ENCODE measurements at places on chromosomes 5 and 9. TPM values are rescaled to one million over a fixed set of nuclear protein-coding genes. Genes with fewer than 3 reads are reported as not detected.

GRCh38 chr9:136089697-136090045 is 5.4 kb downstream of the NACC2 start:
- DNase-seq: no peak

DNA sequence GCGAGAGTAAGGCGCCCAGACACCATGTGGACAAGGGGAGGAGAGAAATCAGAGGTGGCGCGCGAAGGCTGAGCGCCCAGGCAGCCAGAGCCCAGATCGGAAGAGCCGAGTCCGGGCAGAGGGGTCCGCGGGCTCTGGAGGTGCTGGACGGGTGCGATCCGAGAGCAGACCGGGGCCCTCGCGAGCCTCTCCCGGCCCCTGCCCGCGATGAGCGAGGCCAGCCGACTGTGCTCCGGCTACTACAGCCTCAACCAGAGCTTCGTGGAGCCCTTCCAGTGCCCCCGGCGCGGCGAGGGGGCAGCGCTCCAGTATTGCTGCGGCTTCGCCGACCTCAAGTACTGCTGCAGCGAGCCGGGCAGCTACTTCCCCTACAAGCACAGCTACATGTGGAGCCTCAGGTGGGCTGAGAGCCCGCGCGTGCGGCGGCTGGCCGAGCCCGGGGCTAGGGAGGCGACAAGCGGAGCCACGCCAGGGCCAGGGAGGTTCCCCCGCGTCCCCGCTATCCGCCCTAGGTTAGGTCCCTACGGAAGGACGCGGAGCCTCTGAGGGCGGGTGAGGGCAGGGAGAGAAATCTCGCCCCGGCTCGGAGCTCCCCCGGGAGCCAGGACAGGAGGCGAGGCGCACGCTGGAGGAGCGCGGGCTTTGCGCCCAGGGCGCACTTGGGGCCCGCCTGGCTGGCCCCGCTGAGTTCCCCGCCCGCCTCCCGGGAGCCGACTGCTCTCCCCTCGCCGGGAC is at the start of gene SHISAL2B:
Gene SHISAL2B, plus strand, starts transcription at position 87 of the 735 bp plus-strand sequence. Its CDS starts 121 bp downstream, at position 208.
- peak; percentile 49 for DNase-seq

- DNase-seq: peak; percentile 86
Measured at GRCh38 chr9:125374443-125375309, 113.0 kb downstream of the GAPVD1 start.

DNA sequence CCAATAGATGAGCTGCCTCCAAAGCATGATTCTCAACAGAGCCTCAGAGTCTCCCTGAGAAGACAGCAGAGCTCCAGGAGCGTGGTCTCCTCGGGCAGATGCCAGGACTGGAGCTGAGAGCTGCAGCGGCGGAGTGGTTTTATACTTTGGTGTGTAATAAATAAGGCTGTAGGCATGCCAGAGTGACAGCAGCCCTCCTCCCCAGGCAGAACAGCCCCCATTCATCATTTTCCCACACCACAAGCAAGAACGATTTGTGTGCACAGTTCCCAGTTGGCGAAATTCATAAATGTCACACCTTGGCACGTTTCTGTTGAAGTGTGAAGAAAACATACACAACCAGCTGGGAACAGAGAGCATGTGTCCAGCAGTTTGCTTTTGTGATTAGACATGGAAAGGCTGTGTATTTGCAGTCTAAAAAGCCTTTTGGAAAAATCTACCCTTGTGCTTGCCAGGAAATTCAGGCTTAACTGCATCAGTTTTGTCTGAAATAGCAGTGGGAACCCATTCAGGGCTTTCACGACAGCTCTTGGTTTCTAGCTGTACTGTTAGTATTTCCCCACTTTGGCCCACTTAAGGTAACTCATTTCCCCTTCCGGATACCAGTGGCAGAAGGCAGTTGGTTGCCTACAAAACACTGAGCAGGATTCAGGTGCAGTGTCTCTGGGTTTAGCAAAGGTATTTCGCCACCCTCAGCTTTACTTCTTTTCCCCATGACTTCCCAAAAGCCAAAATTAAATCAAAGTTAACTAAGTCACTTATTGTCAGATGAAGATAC is at the start of gene C1QTNF3:
Gene C1QTNF3, minus strand, starts transcription at position 115 of the 778 bp plus-strand sequence. Its CDS starts 88 bp downstream, at position 27.
- no peak for DNase-seq

DNA sequence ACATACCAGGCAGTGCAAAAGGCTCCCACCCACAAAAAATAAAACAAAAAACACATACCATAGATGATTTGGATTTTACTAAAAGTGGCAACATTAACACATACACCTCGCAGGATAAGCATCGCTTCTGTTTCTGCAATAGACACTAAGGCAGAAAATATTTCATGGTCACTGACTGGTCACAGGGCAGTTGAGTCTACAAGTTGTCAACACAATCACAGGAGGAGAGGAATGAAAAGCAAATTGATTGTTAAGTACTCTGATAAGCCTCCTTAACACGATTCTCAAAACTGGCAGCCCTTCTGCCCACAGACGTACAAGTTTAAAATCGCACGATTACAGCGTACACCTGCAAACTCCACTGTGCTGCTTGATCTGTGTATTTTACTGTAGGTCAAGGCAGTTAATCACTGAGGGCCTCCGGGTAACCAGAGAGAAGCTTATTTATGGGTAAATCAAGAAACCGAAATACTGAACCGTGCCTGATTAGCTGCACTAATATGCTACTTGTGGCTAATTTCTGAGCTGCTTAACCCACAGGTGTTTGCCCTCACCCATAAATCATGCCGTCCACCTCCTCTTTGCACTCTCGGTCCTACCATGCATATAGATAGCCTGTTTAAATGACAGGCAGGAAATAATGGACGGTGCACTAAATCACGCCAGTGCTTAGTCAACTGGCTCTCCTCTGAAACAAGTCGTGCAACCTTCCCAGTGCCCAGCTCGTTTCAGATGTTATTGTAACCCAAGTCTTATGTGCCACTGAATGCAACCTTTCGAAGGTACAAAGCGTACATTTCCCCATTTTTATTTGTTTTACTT is 659.4 kb upstream of the ADAMTS16 start:
- DNase-seq: no peak

The POU4F3 gene
- total RNA-seq: not detected

The PCA3 gene
- total RNA-seq: 0.16 TPM

The CDKN2A gene
- total RNA-seq: 1.2 TPM

The POLR3G gene
- total RNA-seq: 2.6 TPM

The SCAI gene
- total RNA-seq: 12.7 TPM

The ZNF782 gene
- 3.9 TPM for total RNA-seq

All from left lung (tissue), 14 donors.